GM10248 (cell line): ENCODE measurements at places on chromosomes 4 and X.

DNA sequence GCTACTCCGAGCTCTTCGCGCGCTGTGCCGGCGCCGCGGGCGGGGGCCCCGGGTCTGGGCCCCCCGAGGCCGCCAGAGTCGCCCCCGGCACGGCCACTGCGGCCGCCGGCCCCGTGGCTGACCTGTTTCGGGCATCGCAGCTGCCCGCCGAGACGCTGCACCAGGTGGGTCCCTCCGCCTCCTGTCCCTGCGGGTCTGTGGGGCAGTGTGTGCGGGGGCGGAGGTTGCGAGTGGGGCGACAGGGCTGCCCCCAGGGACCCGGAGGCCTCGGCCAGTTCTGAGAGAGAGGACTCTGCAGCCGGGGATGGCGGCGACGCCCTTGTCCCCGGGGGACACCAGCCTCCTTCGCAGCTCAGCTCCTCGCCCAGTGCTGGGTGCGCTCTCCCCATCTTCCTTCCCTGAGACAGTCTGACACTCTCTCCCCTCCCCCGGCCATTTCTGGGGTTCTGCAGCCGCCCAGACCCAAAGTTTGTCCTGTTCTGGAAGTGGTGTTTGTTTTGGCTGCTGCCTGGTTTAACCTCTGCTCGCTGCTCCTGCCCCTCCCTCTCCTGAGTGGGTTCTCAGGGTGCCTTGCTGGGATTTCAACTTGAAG lies 609 bp downstream of the REPS2 start:
- peak; percentile 18 for DNase-seq

GRCh38 chrX:9354918-9355317 lies 109.9 kb upstream of the TBL1X start:
- no peak for DNase-seq

DNA sequence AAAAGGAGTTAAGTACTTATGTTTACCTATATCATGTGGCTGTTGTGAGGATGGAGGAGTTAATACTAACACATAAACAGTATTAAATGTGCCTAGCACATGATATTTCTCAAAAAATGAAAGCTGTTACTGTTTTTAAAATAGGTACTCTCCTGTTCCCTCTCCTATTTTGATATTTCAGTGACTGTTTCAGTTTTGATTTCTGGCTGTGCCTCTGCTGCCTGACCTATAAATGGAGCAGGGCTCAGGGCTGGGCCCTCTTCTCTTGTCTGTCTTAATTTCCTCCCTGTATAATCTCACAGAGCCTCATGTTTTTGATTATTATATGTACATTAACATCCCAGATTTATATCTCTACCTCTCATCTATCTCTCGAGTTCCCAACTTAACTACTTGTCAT lies 93.3 kb downstream of the UGT8 start:
- no peak for DNase-seq

GRCh38 chr4:110193822-110194761 lies 4.3 kb downstream of the ELOVL6 start:
- peak; percentile 77 for DNase-seq
